Left ventricle myocardium inferior (tissue), 1 donor: ENCODE measurements at places on chromosomes 5 and 9. TPM values are rescaled to one million over a fixed set of nuclear protein-coding genes. Genes with fewer than 3 reads are reported as not detected.

Gene ANGPTL2
- total RNA-seq: 35.7 TPM

Gene KCNIP1
- total RNA-seq: 0.16 TPM

Gene LCNL1
- 11.7 TPM for total RNA-seq

Gene ARL14EPL
- not detected for total RNA-seq

- no peak for DNase-seq
- H3K27ac ChIP-seq: no peak overlapping the region
- no peaks in the 10 kb centered on the region for H3K36me3 ChIP-seq
- H3K4me3 ChIP-seq: no peak overlapping the region
- no peaks in the 10 kb centered on the region for H3K4me1 ChIP-seq
Observed at GRCh38 chr5:180116077-180116999, 44.8 kb upstream of the RNF130 start.

DNA sequence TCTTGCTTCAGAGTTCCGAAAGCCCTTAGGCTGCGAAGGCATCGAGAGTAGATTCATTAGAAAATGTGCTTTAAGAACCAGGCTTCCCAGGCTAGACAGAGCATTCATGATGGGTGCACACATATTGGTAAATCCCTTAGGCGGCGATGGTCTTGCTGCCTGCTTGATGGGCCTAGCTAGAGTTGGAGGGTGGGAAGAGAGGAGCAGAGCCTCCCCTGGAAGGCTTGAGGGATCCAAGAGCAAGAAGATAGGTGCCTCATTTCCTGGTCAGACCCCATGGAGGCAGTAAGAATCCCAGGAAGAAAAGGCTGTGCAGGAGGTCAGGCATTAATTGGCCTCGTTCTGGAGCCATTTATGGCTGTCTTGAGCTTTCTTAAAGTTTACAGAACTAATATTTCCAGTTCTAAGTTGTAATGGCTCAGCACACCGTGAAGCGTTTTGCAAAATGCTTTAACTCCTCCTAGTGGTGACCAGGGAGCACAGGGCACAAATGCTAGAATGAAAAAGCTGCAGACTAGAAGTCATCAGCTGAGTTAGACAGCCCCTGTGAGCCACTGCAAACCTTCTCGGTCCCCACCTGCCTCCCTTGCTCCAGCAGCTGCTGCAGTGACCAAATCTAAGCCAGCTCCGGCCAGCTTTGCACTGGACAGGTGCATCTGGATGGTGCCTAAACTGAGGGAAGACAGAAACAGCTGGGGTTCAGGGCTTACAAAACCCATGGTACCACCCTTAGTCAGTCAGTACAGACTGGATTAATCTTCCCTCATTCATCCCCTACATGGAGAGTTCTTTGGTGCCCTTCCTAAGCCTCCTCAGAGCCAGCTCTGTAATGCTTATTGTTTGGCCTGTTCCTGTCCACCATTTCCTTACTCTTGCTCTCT, 14.7 kb downstream of the SLC45A2 start:
- no peak overlapping the region for H3K27ac ChIP-seq
- H3K27me3 ChIP-seq: no peaks in the 10 kb centered on the region
- H3K4me3 ChIP-seq: no peak overlapping the region
- no peaks in the 10 kb centered on the region for H3K36me3 ChIP-seq
- no peak for DNase-seq
- peaks cover 9% of the 10 kb centered on the region for H3K4me1 ChIP-seq

- no peak for DNase-seq
- no peaks in the 10 kb centered on the region for H3K4me1 ChIP-seq
- H3K4me3 ChIP-seq: no peak overlapping the region
- no peak overlapping the region for H3K27ac ChIP-seq
Observed at GRCh38 chr5:30458681-30459080, 734.8 kb upstream of the CDH6 start.

- DNase-seq: no peak
- peaks cover 76% of the 10 kb centered on the region for H3K4me1 ChIP-seq
- peaks cover 11% of the 10 kb centered on the region for H3K36me3 ChIP-seq
- H3K4me3 ChIP-seq: no peak overlapping the region
- H3K27ac ChIP-seq: no peak overlapping the region
Observed at GRCh38 chr5:142878638-142879037, 108.5 kb downstream of the ARHGAP26 start.

GRCh38 chr5:144040615-144041305, 129.7 kb downstream of the YIPF5 start:
- no peak overlapping the region for H3K4me3 ChIP-seq
- no peaks in the 10 kb centered on the region for H3K4me1 ChIP-seq
- H3K27ac ChIP-seq: no peak overlapping the region

GRCh38 chr5:121987052-121987684, 25.4 kb downstream of the SRFBP1 start:
- no peak for DNase-seq
- H3K27me3 ChIP-seq: no peaks in the 10 kb centered on the region
- peaks cover 18% of the 10 kb centered on the region for H3K4me1 ChIP-seq
- no peaks in the 10 kb centered on the region for H3K36me3 ChIP-seq
- H3K4me3 ChIP-seq: no peak overlapping the region

GRCh38 chr5:167248257-167248656, 1043.2 kb upstream of the WWC1 start:
- H3K36me3 ChIP-seq: no peaks in the 10 kb centered on the region
- H3K4me1 ChIP-seq: no peaks in the 10 kb centered on the region
- no peak for DNase-seq
- peaks cover 11% of the 10 kb centered on the region for H3K27me3 ChIP-seq

DNA sequence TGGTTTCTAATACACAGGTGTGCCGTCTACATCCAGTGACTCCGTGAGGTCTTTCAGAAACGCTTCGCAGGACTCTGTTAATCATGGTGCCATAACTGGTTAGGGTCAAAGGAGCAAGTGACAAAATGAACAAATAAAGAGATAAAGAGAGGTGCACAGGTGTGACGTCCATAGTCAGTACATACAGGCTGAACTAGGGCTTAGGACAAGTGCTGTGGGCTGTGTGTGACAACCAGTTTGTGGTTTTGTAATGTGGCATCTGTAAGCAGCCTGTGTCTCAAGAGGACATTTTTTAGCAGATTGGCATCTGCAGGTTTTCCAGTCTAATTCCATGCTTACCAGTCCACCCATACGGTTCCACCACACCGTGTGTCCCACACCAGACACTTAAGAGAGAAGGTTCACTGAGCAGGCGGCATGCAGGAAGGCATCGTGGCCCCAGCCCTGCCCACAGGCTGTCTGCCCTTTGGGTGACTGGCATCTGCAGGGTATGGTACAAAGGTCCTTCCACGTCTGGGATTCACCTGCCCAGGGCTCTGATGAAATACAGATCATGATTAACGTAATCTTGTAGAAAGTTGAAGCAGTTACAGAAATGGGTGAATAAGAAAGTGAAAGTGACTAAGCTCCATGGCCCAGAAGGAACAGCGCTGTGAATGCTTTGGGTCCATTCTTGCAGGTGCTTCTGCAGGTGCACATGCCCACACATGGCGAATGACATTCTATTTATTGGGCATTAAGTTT, 26.9 kb downstream of the SRD5A1 start:
- peaks cover 50% of the 10 kb centered on the region for H3K36me3 ChIP-seq
- no peak for DNase-seq
- no peak overlapping the region for H3K4me3 ChIP-seq
- H3K27me3 ChIP-seq: no peaks in the 10 kb centered on the region
- H3K4me1 ChIP-seq: no peaks in the 10 kb centered on the region
- no peak overlapping the region for H3K27ac ChIP-seq

- no peaks in the 10 kb centered on the region for H3K36me3 ChIP-seq
- H3K27ac ChIP-seq: no peak overlapping the region
Observed at GRCh38 chr5:162786234-162786633, 651.2 kb upstream of the CCNG1 start.

GRCh38 chr5:119387945-119388618, 32.3 kb downstream of the TNFAIP8 start:
- peaks cover 3% of the 10 kb centered on the region for H3K36me3 ChIP-seq
- peak overlapping the region; percentile 53 for H3K27ac ChIP-seq
- peaks cover 51% of the 10 kb centered on the region for H3K4me1 ChIP-seq
- DNase-seq: no peak
- H3K27me3 ChIP-seq: no peaks in the 10 kb centered on the region

GRCh38 chr5:139843991-139844390, 48.4 kb downstream of the PSD2 start:
- H3K4me1 ChIP-seq: peaks cover 34% of the 10 kb centered on the region
- no peaks in the 10 kb centered on the region for H3K36me3 ChIP-seq
- no peak overlapping the region for H3K27ac ChIP-seq

GRCh38 chr5:143472576-143472975, 69.1 kb upstream of the NR3C1 start:
- no peak overlapping the region for H3K4me3 ChIP-seq
- no peaks in the 10 kb centered on the region for H3K27me3 ChIP-seq
- peaks cover 19% of the 10 kb centered on the region for H3K4me1 ChIP-seq
- no peaks in the 10 kb centered on the region for H3K36me3 ChIP-seq
- DNase-seq: no peak
